MV-4-11 (cell line): ENCODE measurements at places on chromosomes 1 and 21.

DNA sequence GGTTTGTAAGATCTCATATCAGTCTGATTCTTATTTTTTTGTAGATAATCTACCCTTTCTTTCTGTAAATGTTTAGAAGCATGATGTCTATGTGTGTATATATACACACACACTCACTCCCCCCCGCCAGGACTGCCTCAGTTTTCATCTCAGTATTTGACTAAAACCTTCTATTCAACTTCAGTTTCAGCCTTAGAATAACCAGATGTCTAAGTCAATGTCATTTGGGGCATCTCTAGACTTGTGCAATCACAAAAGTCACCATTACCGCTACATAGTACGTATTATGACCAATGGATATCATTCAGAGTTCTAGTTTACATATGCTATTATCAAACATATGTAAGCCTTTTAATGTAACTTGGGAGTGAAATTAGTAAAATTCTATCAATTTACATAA, 53.3 kb upstream of the BOLA1 start:
- DNase-seq, result no peak

DNA sequence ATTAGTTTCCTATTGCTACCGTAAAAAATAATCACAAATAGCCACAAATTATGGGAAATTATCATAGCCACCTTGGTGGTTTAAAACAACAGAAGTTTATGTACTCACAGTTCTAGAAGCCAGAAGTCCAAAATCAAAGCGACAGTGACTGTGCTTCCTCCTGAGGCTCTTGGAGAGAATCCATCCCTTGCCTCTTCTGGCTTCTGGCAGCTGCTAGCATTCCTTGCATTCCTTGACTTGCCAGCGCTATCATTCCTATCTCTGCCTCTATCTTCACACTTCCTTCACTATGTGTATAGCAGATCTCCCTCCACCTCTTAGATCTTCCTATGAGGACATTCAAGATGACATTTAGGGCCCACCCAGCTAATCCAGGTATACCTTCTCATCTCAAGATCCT, 180.1 kb upstream of the USP25 start:
- DNase-seq, result no peak

GRCh38 chr1:231508941-231509340, 19.5 kb upstream of the TSNAX start:
- no peak for DNase-seq

- no peak for DNase-seq
Measured at GRCh38 chr1:198677871-198678270, 39.0 kb downstream of the PTPRC start.

- DNase-seq, result no peak
Measured at GRCh38 chr1:2528016-2528415, 1.6 kb upstream of the PANK4 start.

- no peak for DNase-seq
Measured at GRCh38 chr1:179925302-179925701, 29.3 kb upstream of the CEP350 start.

DNA sequence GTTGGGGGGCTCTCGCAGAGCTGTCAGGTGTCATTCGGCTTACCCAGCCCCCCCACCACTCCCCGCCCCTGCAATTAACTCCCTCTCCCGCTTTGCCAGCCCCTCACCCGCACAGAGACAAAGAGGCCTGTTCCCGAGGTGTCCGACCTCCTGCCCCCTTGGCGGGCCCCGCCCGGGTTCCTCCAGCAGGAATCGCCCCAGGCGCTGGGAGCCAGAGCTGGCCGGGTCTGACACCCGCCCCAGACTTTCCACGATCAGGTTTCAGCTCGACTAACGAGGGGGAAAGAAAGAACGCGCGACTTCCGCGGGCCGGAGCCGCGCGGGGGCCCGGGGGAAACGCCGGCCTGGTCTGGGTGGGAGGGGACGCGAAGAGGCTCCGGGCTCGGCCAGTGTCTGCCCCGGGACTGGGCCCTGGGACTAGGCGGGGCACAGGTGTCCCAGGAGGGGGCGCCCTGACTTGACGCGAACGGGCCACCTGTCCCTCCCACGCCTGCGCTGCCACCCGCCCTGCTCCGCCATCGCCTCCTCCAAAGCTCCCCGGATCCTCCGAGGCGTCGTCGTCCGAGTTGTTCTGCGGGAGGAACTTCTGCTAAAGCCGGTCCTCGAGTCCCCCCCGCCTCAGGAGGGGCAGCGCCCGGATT, 36.4 kb upstream of the HHAT start:
- no peak for DNase-seq

GRCh38 chr1:222820171-222820712, 5.4 kb downstream of the DISP1 start:
- DNase-seq, result no peak

DNA sequence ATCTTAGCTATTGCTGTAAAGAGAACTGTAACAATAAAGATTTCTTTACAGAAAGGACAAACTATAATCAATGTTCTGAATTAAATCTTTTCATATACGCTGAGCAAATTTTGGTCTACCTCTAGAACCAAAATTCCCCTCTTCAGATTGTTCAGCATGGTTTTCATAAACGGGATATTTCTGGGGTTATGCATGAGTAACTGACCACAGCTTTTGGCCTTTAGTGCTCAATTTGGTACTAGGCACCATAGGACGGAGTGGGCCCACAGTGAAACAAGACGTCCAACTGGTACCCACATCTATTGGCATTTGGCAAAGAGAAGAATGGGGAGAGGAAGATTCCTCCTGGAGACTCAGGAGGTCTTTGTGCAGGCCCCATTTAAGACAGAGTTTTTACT, 184.5 kb downstream of the TGFBR3 start:
- DNase-seq, result no peak

GRCh38 chr1:178531887-178532286, 19.0 kb downstream of the TEX35 start:
- DNase-seq, result no peak

DNA sequence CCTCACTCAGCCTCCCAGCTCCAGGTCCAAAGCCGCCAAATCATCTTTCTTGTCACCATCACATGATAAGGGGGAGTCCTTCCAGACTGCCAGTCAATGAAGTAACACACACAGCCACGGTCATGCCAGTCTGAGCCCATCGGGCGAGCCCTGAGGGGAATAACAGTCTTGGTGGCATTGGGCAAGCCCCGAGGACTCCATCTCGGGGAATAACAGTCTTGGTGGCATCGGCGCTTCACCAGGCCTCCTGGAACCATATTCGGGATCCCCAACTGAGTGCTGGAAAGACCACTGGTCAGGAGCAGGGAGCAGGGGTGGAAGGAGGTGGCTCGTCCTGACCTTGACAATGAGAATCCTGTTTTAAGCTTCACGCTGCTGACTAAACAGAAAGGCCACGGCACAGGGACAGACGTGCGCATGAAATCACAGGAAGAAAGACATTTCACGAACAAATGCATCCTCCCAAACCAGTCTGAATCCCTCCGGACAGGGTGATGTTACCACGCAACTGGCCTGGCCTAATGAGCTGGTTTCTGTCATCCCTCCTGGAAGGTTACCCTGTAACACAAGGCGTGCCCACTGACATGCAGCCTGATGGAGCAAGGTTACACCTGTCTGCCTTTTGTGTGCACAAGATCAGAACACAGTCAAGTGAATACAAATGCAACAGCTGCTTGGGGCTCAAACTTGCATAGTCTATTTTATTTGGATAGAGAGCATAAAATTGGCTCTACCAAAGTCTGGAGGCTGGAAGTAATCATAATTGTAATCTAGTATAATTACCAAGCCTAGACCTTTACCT, 517.4 kb downstream of the KIF26B start:
- DNase-seq, result no peak

- DNase-seq, result no peak
Measured at GRCh38 chr1:95512925-95513324, 278.9 kb downstream of the RWDD3 start.

DNA sequence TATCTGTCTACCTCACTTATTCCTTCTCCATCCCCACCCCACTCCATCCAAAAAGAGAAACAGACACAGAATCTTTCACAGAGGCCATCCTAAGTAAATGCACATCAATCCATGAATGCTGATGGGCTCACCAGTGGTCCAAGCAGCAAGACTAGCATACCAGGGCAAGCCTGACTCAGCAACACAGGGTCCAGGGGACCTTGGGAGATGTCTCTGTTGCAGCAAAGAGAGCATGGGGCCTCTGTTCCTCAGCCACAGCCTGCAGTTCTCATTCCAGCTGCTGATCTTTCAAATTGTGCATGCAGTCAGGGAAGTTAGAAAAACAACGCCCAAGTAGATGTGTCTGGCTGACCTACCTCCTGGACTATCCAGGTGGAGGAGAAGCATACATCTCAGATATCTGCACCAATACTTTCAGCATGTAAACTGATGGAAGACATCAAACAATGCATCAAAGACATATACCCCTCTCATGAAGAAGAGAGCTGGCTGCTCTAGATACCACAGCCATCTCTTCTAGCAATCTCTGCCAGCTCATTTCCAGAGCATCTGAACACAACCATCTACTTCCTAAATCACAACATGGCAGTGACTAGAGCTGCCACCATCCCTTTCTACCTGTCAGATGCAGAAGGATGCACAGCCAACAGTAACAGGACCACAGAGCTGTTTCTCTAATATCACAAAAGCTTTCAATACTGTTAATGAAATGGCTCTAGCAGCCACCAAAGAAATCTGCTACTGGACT, 54.5 kb downstream of the CD34 start:
- DNase-seq, result no peak

DNA sequence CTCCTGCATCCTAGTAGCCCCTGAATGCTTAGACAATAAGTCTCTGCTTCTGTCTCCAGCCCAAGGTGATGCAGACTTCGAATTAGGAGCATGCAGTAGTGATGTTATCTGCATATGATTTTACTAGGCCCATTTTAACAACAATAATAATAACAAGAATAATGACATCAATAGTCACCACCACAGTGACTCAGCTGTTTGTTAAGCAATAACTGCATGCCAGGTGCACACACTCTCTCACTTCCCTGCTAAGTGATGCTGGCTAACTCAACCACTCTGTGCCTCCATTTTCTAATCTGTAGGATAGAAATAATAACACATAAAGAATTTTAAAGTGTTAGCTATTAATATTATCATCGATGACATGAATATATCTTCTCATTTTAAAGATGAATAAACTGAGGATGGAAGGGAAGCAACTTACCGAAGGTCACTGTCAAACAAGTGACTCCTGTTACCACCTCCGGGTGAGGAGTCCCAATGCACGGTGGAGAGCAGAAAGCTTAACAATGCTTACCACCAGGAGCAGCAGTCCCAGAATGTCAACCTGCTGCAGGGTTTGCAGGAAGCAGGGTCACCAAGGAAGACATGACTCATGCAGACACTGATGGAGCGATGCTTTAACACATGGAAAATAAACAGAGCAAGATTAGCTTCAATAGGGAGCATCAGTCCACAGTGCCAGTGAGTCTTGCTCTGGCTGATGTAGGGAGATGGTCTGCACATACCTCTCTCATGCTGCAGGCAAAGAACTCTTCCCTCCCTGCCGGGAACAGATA, 290.2 kb downstream of the SPATA17 start:
- DNase-seq, result no peak

DNA sequence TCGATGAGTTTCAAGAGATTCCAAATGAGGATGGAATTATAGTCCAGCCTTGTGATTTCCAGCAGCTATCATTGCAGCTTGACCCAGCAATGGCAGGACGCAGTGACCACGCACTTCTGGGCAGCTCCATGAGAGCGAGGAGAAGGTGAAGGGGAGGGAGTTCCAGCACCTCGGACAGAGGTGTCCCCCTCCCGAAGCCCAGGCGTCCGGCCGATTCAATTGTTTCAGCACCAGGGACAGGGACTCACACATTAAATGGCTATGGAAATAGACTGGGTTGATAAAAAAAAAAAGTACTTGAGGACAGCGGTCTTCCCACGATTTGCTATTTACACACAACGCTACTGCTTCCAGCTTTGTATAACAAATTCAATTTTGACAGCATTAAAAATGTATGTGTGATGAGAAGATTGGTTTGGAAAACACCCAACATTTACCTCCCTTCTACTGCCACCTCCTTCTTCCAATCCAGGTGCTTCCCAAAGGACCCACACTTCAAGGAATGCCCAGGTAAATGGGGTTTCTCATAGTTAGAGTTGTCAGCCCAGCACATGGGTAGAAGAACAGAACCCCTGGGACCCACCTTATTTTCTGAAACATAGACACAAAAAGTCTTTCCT, 71.8 kb downstream of the DISP3 start:
- peak; percentile 68 for DNase-seq

DNA sequence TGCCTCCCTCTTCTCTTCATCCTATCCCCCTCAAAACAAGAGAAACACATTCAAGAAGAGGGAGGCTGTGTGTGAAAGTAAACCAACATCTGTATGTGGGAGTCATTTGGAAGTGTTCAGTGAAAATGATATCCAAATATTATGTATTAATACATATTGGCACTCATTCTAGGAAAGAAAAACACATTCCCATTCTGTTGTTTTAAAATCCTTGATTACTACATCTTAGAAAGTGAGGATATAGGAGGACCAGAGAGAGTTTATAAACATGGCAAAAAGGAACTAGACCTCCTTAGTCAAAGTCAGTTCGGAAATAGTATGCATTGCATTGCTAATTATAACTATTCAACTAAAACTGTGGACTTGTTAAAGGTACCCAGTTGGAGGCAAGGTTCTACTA, 786.6 kb downstream of the ADGRL2 start:
- no peak for DNase-seq

GRCh38 chr1:33180911-33181890, 642 bp downstream of the TRIM62 start:
- peak; percentile 72 for DNase-seq

- DNase-seq, result no peak
Measured at GRCh38 chr1:97654876-97655585, 265.8 kb downstream of the DPYD start.

DNA sequence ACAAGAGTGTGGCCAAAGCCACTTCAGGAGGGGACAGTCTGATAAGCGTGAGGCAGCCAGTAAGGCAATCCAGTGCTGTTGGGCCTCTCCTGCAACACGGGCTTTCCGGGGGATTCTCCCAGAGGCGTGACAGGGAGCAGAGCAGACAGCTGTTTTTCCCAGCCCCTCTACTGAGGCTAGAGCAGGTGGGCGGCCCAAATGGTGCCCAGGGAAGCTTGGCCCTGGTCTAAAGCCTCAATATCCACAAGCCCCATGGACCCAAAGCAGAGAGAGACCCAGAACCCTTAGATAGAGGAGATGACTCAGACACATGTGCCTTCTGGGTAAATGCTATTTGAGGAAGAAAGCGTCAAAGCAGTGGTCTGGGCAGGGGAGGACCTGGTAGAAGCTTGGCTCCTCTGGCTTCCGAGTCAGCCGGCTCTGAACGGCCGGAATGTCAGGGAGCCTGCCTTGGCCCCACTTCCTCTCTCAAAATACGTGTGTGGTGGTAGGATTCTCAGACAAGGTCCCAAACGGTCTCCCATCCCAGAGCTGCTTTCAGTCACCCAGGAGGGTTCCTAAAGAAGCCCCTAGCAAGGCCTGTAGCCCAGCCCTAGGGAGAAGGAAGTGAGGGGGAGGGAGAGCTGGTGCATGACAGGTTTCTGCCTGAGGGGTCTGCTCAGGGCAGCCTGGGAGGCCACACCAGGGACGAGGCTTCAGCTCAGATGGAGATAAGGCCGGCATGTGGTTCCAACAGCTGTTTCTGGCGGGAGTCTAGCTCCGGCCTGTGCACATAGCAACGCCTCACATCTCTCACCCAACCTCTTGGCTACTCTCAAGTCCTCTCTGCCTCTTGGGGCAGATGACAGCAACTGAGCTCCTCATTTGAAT, 28.8 kb downstream of the PIK3C2B start:
- DNase-seq, result peak; percentile 77
